ENCODE measurements at places on chromosomes 16 and 17.
A peak's percentile ranks its signal among the peaks of the same experiment; 100 is the strongest.

DNA sequence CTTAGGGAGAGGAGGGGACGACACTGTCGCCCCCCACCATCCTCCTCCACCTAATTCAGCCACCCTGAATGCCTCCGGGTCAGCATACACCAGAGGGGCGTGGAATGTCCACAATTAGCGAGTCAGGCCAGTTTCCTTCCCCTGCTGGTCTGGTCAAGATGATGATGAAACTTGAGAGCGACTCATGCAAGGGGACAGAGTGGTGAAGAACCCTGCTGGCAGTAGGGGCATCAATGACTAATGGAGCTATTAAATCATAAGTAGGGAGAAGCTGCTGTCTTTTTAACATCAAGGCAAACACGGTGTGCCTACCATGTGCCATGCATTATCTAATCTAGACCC, 7.2 kb downstream of the SPACA3 start:
- H3K27me3 ChIP-seq, result peaks cover 5% of the 10 kb centered on the region
- no peak overlapping the region for H3K27ac ChIP-seq
- H3K4me1 ChIP-seq, result no peaks in the 10 kb centered on the region

GRCh38 chr17:28685366-28685765, 23.4 kb downstream of the SUPT6H start:
- H3K27ac ChIP-seq, result peak overlapping the region; percentile 55
- no peak overlapping the region for H3K4me3 ChIP-seq
- no peaks in the 10 kb centered on the region for H3K4me1 ChIP-seq
- no peak for DNase-seq
- no peaks in the 10 kb centered on the region for H3K27me3 ChIP-seq

DNA sequence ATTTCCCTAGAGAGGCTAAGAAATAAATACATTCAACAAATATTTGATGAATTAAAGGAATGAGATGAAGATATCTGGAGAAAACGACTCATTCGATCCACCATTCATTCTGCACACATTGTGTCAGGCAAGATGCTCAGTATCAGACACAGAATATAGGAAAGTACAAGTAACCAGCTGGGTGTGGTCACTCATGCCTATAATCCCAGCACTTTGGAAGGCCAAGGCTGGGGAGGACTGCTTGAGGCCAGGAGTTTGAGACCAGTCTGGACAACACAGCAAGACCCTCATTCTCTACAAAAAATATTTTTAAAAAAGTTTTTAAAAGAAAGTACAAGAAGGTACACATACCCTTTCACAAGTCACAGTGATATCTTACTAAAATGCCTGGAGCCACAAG, 42.3 kb downstream of the CRLF3 start:
- no peak overlapping the region for H3K27ac ChIP-seq
- no peak for DNase-seq
- no peaks in the 10 kb centered on the region for H3K4me1 ChIP-seq
- H3K27me3 ChIP-seq, result no peaks in the 10 kb centered on the region

DNA sequence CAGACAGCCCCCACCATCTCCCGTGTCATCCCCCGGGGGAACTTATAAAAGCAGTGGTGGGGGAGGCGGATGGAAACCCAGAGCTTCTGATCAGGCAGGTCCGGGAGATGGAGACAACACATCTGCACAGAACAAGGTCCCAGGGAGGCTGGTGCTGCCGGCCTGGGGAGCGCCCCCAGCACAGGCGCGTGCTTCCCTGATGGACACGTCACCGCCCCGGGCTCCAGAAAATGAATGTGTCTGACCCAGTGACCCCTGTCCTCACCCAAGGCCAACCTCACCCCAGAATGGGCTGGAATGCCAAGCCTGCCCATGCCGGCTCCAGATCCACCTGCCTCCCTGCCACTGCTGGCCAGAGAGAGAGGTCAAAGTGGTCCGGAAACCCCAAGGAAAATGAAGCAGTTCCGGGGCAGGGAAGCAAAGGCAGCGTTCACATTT, 12.5 kb downstream of the SLC7A5 start:
- DNase-seq, result no peak
- H3K4me3 ChIP-seq, result peak overlapping the region; percentile 28
- peaks cover 53% of the 10 kb centered on the region for H3K4me1 ChIP-seq
- H3K36me3 ChIP-seq, result no peaks in the 10 kb centered on the region
- H3K27ac ChIP-seq, result peak overlapping the region; percentile 98

- no peak for DNase-seq
- H3K27me3 ChIP-seq, result no peaks in the 10 kb centered on the region
- no peak overlapping the region for H3K27ac ChIP-seq
- H3K4me1 ChIP-seq, result no peaks in the 10 kb centered on the region
- no peak overlapping the region for H3K4me3 ChIP-seq
Measured at GRCh38 chr16:9469512-9469911, 378.1 kb downstream of the HAPSTR1 start.

Measured in gastrocnemius medialis (tissue), 4 donors.